ENCODE measurements at places on chromosomes 1 and 21.

DNA sequence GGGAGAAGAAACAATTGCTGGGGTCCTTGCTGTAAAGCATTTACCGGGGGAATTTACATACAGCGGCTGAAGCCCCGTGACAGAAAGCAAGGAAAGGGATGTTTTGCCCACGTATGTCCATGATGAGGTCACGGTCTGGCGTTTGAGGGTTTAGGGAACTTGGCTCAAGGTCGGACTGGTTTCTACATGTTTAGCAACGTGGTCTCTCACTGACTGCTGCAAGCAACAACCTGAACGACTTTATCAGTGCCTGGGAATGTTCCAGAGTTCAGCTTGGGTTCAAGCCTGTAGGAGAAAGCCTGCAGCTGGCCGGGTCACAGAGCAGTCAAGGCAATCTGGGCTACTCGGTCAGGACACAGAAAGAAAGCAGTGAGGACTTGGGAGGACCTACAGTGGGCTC lies 323.3 kb downstream of the AJAP1 start:
- no peak for DNase-seq

- DNase-seq: no peak
Measured at GRCh38 chr1:203777596-203777995, 12.6 kb downstream of the LAX1 start.

- peak; percentile 66 for DNase-seq
Measured at GRCh38 chr1:98991127-98992012, 13.3 kb downstream of the PLPPR5 start.

GRCh38 chr1:186429017-186429416 lies 31.9 kb downstream of the PDC start:
- DNase-seq: no peak

DNA sequence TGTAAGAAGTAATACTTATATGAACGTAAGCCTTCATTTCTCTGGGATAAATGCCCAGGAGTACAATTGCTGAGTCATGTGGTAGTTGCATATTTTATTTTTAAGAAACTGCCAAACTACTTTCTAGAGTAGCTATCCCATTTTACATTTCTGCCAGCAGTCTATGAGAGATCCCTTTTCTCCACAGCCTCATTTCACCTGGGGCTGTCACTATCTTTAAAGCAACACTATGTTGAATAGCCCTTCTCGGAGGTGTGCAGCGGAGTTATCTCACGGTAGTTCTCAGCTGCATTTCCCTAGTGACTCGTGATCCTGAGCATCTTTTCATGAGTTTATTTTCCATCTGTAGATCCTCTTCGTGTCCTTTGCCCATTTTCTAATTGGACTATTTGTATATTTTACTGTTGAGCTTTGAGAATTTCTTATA lies 93.4 kb downstream of the ADARB1 start:
- peak; percentile 32 for DNase-seq

DNA sequence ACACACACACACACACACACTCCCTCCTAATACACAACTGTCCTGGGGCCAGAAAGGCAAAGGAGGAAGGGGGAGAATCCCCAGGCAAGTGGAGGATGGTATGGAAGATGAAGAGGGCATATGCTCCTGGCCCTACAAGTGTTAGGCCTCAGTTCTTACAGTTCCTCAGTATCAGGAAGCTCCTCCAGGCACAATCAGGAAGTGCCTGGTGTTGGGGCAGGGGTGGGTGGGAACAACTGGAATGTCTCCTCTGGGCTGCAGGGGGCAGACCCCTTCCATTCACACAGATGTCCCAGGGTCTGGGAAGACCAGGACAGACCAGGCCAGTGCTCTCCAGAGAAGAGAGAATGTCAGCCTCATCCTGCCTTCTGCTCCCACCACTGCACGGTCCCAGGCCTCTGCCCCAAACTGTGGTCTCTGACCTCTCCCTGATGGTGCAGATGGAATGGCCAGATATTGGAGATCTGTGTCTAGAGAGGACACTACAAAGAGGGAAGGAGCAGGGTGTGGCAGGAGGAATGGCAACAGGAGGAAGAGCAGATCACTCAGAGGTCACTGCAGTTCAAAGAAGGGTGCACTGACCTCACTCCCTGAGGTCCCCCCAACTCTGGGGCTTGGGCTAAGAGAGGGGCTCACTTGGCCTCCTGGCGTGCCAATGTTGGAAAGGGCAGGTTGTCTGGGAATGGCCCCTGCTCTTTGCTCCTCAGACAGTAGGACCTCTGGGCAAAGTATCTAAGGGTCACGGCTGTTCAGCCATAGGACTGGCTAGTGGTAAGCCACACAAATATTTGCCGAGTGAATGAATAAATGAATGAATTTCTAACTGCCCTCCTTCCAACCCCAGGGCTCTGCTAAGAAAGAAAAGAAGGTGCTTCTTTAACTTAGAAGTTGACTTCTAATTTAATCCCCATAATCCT lies 2.5 kb upstream of the DENND2D start:
- DNase-seq: peak; percentile 65

GRCh38 chr1:230423261-230423660 lies 2.9 kb downstream of the PGBD5 start:
- no peak for DNase-seq

GRCh38 chr1:153883223-153883622 lies 39.5 kb downstream of the GATAD2B start:
- DNase-seq: peak; percentile 72

- no peak for DNase-seq
Measured at GRCh38 chr1:109924316-109924715, 13.7 kb downstream of the CSF1 start.

DNA sequence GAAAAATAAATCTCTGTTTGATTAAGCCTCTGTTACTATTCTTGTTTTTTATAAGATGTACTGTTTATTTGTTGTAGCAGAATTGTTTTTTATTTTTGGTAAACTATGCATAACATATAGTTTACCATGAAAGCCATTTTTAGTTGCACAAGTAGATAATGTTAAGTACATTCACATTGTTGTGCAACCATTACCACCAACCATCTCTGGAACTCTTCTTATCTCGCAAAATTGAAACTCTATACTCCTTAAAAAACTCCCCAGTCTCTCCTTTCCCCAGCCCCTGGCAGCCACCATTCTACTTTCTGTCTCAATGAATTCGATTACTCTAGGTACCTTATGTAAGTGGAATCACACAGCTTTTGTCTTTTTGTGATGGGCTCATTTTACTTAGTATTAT lies 27.4 kb upstream of the UHMK1 start:
- peak; percentile 76 for DNase-seq

- DNase-seq: no peak
Measured at GRCh38 chr1:29967261-29967660, 730.9 kb downstream of the PTPRU start.

- no peak for DNase-seq
Measured at GRCh38 chr1:203544978-203545816, 51.2 kb downstream of the OPTC start.

- no peak for DNase-seq
Measured at GRCh38 chr21:14982336-14982735, 82.5 kb downstream of the NRIP1 start.

- no peak for DNase-seq
Measured at GRCh38 chr21:15692711-15693110, 37.1 kb upstream of the USP25 start.

- DNase-seq: peak; percentile 94
Measured at GRCh38 chr1:150165622-150166612, 16.2 kb downstream of the PLEKHO1 start.

DNA sequence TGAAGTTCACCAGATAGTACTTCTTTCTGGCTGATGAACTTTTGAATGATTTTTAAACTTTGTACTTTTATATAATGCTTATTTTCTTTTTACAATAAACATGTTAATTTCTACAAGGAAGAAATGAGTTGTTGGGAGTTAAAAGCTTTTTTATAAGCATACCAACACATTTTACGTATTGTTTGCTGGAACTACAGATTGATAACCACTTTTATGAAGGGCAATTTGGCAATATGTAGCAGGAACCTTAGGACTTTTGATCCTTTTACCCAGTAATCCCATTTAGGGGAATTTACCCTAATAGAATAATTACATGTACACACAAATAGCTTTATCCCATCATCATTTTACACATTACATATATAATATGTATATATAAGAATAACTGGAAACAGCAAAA lies 16.3 kb downstream of the PRPF38A start:
- no peak for DNase-seq

DNA sequence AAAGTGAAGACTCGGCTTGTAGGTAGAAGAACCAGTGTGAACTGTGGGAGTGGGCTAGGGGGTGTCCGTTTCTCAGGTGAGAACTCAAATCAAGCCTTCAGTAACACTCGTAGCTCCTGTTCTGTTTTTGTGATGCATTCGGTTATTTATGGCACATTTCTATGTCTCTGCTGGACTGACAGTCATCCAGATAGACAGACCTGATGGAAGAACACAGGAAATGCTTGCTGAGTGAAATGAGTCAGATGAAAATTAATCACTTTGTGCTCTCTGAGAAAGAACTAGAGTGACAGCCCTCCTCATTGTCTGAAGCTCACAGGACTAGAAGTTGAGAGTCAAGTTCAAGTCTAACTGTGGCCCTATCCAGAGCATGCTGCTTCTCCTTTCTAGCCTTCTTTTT lies 360.1 kb upstream of the PLXNA2 start:
- DNase-seq: no peak
